T-helper 17 cell (primary cell): ENCODE measurements at places on chromosomes 11 and 22. TPM values are rescaled to one million over a fixed set of nuclear protein-coding genes. Genes with fewer than 3 reads are reported as not detected.
A peak's percentile ranks its signal among the peaks of the same experiment; 100 is the strongest.

GRCh38 chr11:119506436-119506835, 83.5 kb upstream of the THY1 start:
- H3K36me3 ChIP-seq: no peaks in the 10 kb centered on the region
- no peak overlapping the region for H3K27ac ChIP-seq
- no peak for DNase-seq
- H3K4me3 ChIP-seq: no peak overlapping the region
- H3K27me3 ChIP-seq: peaks cover 14% of the 10 kb centered on the region

- H3K27me3 ChIP-seq: no peaks in the 10 kb centered on the region
- H3K36me3 ChIP-seq: peaks cover 2% of the 10 kb centered on the region
- H3K4me3 ChIP-seq: peak overlapping the region; percentile 79
- H3K4me1 ChIP-seq: peaks cover 34% of the 10 kb centered on the region
- peak overlapping the region; percentile 92 for H3K27ac ChIP-seq
Observed at GRCh38 chr11:118929501-118930093, 3.9 kb upstream of the BCL9L start.

The OSBP2 gene
- 9.4 TPM for total RNA-seq

GRCh38 chr11:23653071-23653675, 792.9 kb upstream of the CCDC179 start:
- no peak overlapping the region for H3K27ac ChIP-seq
- H3K4me1 ChIP-seq: no peaks in the 10 kb centered on the region
- no peak overlapping the region for H3K4me3 ChIP-seq
- H3K36me3 ChIP-seq: no peaks in the 10 kb centered on the region

The OR5F1 gene
- not detected for total RNA-seq

The OR51B5 gene
- 0.40 TPM for total RNA-seq

DNA sequence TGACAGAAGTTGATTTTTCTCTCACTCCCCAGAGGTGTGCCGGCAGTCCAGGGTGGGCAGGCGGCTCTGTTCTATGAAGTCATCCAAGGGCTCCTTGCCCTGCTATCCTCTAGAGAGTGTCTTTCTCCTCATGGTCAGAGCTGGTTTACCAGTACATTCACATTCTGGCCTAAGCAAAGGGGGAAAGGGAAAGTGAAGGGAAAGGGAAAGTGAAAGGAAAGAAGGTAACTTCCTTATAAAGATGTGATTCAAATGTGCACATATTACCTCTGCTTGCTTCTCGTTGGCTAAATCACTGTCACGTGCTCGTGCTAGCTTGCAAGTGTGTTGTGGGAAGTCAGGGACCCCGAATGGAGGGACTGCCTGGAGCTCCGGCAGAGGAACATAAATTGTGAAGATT, 2.9 kb upstream of the HTATIP2 start:
- no peaks in the 10 kb centered on the region for H3K36me3 ChIP-seq
- H3K4me3 ChIP-seq: peak overlapping the region; percentile 43
- no peak for DNase-seq
- peak overlapping the region; percentile 47 for H3K27ac ChIP-seq
- peaks cover 11% of the 10 kb centered on the region for H3K27me3 ChIP-seq
- peaks cover 39% of the 10 kb centered on the region for H3K4me1 ChIP-seq

- DNase-seq: no peak
- H3K4me1 ChIP-seq: peaks cover 33% of the 10 kb centered on the region
- H3K27ac ChIP-seq: no peak overlapping the region
- H3K27me3 ChIP-seq: no peaks in the 10 kb centered on the region
- H3K4me3 ChIP-seq: no peak overlapping the region
- no peaks in the 10 kb centered on the region for H3K36me3 ChIP-seq
Observed at GRCh38 chr22:17943533-17944249, 80.7 kb downstream of the MICAL3 start.

The FAM83F gene
- total RNA-seq: 1.6 TPM

DNA sequence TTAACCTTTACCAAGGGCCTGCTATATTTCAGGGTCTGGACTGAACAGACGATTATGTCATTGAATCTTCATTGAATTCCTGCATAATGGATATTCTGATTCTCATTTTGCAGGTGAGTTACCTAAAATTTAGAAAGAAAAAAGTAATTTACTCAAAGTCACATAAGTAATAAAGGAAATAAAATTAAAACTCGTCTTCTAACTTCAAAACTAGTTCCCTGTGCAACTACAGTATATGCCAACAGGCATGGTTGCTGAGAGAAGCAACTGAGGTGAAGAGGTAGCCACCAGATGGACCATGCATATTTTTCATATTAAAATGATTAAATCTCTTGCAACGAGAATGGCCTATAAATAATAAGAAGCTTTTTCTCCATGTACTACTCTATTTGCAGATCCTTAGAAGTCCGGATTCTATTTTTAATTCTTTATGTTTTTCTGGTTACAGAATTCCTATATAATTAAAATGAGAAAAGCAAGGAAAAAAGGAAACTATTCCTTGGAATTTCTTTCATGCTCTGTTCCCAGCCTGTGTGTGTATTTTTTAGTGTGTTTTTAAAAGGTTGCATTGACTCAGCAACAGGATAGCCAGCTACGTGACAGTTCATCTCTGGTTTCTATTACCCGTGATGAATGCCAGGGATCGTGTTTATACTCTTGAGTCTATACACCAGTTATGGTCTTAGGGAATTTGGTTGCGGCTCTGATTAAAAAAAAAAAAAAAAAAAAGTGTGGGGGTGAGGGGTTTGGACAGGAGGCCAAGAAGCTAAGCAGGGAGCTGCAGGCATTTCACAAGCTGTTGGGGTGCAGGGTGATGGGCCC, 186.8 kb downstream of the ETS1 start:
- H3K36me3 ChIP-seq: no peaks in the 10 kb centered on the region
- no peak overlapping the region for H3K27ac ChIP-seq
- no peak overlapping the region for H3K4me3 ChIP-seq

The TREH gene
- not detected for total RNA-seq

DNA sequence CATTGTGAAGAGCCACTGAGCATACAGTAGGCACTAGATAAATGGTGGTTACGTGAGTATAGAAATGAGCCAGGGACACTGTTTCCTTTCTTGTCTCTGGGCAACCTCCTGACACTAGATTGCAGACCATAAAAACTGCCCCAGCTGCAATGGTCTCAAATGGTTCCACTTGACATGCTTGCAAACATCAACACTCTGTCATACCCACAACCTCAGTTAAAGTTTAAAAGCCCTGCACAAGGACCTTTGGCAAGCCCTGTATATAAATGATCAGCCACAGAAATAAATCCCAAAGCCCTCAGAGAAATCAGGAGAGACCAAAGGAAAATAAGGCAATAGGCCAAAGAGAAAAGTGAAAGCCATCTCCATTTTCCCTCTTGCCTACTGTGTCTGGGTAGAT, 20.7 kb downstream of the PLEKHA7 start:
- H3K36me3 ChIP-seq: peaks cover 7% of the 10 kb centered on the region
- H3K27ac ChIP-seq: no peak overlapping the region
- peak overlapping the region; percentile 33 for H3K4me3 ChIP-seq
- no peak for DNase-seq
- peaks cover 22% of the 10 kb centered on the region for H3K4me1 ChIP-seq

DNA sequence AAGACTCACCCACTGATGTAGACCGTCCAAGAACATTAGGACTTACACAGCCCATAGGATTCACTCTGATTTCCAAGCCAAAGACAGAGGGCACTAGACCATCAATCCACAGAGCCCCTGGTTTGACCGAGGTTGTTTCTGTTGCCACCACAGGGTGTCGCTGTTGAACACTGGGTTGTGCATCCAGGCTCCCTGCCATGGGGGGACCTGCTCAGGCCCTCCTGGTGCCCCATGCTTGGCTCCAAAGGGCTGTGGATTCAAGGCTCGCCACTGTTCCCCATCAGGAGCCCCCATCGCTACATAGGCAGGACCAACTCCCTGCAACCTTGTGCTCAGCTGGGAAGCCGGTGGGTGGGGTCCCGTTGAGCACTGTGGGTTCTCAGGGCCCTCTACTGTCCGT, 128.0 kb upstream of the ANO1 start:
- peaks cover 29% of the 10 kb centered on the region for H3K27me3 ChIP-seq
- peaks cover 5% of the 10 kb centered on the region for H3K36me3 ChIP-seq
- H3K4me3 ChIP-seq: no peak overlapping the region
- no peak for DNase-seq
- H3K27ac ChIP-seq: no peak overlapping the region
- no peaks in the 10 kb centered on the region for H3K4me1 ChIP-seq

GRCh38 chr11:117861151-117862018, 15.1 kb downstream of the FXYD6 start:
- no peak overlapping the region for H3K4me3 ChIP-seq
- peaks cover 57% of the 10 kb centered on the region for H3K27me3 ChIP-seq
- H3K4me1 ChIP-seq: peaks cover 18% of the 10 kb centered on the region
- H3K27ac ChIP-seq: peak overlapping the region; percentile 54
- H3K36me3 ChIP-seq: peaks cover 14% of the 10 kb centered on the region

GRCh38 chr11:104870910-104871309, 27.4 kb downstream of the CASP12 start:
- H3K4me1 ChIP-seq: peaks cover 6% of the 10 kb centered on the region
- H3K4me3 ChIP-seq: no peak overlapping the region
- no peak for DNase-seq
- no peak overlapping the region for H3K27ac ChIP-seq
- H3K36me3 ChIP-seq: peaks cover 2% of the 10 kb centered on the region

- H3K4me1 ChIP-seq: peaks cover 20% of the 10 kb centered on the region
- no peak overlapping the region for H3K27ac ChIP-seq
- peaks cover 2% of the 10 kb centered on the region for H3K36me3 ChIP-seq
- H3K27me3 ChIP-seq: peaks cover 39% of the 10 kb centered on the region
- no peak for DNase-seq
Observed at GRCh38 chr11:120952461-120953434, 71.2 kb upstream of the TBCEL start.

GRCh38 chr11:72584293-72584938, 89.8 kb downstream of the PDE2A start:
- peaks cover 37% of the 10 kb centered on the region for H3K4me1 ChIP-seq
- peaks cover 30% of the 10 kb centered on the region for H3K27me3 ChIP-seq
- DNase-seq: peak; percentile 28
- peaks cover 7% of the 10 kb centered on the region for H3K36me3 ChIP-seq
- peak overlapping the region; percentile 91 for H3K4me3 ChIP-seq

The APOBEC3H gene
- total RNA-seq: 4.4 TPM

The FGF3 gene
- not detected for total RNA-seq

DNA sequence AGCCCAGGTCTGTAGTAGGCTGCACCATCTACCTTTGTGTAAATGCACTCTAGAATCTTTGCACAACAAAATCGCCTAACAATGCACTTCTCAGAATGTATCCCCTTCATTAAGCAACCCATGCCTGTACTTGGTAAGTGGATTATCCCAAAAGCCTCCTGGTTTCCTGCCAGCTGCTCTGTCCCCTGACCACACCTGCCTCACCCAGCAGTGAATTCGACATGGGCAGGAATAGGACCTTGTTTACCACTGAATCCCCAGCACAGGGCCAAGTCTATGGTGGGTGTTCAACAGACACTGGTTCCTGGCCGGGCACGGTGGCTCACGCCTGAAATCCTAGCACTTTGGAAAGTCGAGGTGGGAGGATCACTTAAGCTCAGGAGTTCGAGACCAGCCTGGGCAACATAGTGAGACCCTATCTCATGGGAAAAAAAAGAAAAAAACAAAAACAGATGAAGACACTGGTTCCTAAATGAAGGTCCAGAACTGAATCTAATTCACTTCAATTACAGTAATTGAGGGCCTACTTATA, 5.1 kb upstream of the SYCE3 start:
- peaks cover 13% of the 10 kb centered on the region for H3K4me1 ChIP-seq
- DNase-seq: no peak
- H3K4me3 ChIP-seq: no peak overlapping the region
- no peak overlapping the region for H3K27ac ChIP-seq
- H3K27me3 ChIP-seq: no peaks in the 10 kb centered on the region
- no peaks in the 10 kb centered on the region for H3K36me3 ChIP-seq
